ENCODE measurements at places on chromosomes 2 and 18.

DNA sequence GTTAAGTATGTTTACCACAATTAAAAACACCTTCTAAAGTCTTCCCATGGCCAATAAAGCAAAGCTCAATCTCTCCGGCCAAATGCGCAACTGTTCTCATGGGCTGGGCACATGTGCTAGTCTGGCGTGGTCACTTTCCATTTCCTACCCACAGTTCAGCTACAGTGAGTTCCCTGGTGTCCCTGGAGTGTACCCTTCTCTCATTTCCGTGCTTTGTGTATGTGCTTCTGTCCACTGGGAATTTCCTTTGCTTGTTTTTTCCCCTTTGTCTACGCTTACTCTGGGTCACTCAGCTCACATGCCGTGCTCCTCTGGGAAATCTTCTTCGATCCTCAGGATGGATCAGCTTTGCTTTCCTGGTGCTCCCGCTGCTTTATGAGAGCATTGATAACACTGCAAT is 69.6 kb upstream of the GYPC start:
- no peak for DNase-seq

GRCh38 chr2:46459694-46460093 is 19.7 kb upstream of the TMEM247 start:
- DNase-seq: no peak

DNA sequence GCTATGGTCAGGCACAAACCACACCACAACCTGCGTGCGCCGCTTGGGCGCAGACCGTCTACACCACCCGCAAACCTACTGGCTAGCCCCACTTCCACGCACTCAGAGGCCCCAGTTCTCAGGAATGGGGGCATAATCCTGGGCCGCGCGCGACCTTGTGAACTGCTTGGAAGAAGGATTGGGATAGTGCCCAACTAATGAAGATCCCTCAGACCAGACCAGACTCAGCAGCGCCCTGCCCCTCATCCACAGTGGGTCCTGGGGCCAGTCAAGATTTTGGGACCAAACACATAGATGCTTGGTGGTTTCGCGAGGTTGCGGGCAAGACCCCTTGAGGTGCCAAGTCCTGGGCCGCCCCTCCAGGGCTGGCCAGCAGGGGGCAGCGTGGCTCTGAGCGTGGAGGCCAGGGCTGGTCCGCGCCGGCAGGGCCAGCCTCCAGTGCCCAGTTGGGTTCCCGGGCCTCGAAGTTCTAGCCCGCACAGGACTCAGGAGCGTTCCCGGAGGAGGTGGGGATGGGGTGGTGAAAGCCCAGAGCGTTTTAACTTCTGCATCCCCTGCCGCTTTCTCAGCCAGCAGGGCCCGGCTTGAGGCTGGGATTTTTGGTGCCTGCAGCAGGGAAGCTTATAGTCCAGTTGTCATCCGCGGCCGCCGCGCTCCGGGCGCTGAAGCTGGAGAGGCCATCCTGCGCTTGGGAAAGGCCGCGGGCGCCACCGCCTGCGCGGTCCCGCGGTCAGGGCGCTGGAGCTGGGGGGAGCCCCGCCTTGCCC is 8.3 kb downstream of the OSR1 start:
- DNase-seq: peak; percentile 41

DNA sequence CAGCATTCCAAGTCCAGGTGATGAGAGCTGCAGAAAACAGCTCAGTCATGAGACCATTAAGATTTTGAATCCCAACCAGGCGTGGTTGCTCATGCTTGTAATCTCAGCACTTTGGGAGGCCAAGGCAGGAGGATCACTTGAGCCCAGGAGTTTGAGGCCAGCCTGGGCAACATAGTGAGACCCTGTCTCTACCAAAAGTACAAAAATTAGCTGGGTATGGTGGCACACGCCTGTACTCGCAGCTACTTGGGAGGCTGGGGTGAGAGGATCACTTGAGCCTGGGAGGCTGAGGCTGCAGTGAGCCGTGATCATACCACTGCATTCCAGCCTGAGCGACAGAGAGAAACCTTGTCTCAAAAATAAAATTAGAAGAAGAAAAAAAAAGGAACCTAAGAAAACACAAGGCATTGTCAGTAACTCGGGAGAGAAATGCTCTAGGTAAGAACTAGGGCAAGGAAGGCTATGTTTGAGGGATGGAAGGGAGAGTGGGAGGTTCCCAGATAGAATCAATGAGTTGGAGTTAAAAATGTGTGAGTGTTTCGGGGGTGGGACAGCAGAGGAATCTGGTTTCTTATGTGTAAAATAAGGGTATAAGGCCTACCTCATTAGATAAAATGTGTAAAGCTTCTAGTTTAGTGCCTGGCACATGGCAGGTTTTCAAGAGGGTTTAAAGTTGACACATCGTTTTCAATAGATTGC is 23.3 kb upstream of the MTA3 start:
- DNase-seq: no peak

DNA sequence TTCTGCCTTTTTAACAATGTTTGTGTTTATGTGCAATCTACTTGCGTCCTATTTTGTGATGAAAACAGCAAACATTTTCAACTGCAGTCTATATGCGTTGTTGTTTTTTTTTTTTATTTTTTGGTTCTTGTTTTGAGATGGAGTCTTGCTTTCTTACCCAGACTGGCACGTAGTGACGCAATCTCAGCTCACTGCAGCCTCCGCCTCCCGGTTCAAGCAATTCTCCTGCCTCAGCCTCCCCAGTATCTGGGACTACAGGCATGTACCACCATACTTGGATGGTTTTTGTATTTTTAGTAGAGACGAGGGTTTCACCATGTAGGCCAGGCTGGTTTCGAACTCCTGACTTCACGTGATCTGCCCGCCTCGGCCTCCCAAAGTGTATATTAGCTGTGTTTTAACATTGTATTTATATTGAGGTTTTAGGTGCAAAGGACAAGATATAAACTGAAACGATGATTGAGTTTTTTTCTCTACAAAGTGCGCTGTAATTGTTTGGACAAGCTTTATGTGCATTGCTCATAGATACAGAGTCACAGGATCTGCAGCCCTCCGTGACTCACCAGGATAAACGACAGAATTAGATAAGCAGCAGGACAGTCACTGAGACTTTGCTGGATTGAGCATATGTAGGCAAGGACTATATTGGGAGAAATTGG is 17.4 kb downstream of the CDH7 start:
- no peak for DNase-seq

DNA sequence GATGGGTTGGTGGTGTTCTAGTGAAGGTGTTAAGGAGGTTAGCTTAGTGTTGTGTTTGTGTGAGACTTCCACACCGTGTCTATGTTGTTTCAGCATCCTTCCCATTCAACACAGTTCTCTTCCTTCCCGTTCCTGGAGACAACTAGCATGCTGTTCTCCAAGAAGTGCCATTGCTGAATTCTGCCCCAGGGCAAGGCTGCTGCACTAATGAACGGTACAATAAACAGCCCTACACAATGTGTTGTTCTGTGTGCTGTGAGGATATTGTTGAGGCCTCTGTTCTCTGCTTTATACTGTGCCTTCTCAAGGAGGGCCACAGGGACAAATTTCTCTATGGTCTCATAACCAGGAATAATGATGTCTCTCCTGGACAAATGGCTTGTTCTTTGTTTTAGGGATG is 39.8 kb upstream of the ZEB2 start:
- DNase-seq: no peak

GRCh38 chr18:27780061-27780745 is 396.7 kb downstream of the CDH2 start:
- no peak for DNase-seq

DNA sequence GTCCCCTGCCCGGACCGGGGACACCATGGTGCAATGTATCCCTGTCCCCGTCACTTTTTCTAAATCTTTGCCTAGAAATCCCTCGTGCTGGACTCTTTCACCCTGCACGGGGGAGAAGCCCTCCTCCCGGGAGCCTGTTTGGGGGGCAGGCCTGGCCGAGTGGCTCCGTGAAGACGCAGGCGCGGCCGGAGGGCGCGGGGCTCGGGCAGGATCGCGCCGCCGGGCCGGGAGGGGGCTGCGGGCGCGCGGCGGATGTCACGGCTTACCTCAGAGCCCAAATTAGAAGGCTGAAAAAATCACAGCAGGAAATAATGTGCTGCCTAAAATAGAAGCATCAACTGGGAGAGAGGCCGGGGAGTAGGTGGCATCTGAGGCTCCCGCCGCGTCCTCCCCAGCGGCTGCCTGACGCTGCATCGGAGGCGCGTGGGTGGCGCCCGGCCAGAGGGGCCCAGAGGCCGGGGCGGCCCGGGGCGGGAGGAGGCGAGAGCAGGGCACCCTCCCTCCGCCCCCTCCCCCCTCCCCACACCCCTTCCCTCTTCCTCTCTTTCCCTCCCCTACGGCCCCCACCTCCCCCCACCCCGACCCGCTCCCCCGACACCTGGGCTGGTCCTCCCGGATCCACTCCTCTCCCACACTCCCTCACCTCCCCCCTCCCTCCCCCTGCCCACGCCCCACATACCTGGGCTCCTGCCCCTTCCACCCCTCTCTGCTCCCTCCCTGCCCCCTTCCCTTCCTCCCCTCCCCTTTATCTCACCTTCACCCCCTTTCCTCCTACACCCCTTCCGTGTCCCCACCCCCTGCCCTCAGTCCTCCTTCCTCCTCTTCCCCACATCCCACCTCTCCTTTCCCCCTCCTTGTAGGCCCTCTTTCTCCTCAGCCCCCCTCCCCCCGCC is 51.9 kb downstream of the SLC4A1AP start:
- peak; percentile 74 for DNase-seq

DNA sequence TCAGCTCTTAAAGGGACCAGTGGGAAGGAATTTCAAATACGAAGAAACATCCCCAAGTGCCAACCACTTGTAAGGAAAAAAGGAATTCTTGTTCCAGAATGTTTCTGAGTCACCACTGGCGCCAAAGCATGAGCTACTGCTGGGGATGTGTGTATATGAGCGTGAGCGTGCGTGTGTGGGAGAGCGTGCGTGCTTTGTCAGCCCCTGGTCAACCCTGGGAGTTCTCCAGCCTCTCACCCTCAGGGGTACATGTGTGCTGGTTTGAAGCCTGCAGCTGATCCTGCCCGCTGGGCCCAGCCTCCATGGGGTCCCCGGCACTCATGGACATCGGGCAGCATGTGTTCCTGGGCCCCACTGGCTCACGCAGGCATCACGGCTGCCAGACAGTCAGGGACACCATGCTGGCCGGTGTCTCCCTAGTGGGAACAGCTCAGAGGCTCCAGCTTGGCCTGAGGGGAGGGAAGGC is 17.1 kb downstream of the HS6ST1 start:
- peak; percentile 93 for DNase-seq

DNA sequence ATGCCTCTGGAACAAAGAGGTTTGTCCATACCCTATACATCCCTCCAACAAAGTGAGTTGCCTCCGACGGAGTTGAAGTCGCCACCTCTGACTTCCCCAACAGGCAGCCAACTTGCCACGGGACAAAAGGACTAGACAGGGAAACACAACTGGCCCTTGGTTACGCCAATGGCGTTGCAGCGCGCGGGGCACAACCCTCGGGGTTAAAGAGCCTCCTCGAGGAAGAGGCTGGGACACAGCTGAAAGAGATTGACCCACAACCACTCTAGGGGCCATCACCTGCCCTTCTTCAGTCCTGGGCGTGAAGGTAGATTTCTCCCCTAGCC is 545 bp downstream of the GTF3C2 start:
- peak; percentile 60 for DNase-seq

DNA sequence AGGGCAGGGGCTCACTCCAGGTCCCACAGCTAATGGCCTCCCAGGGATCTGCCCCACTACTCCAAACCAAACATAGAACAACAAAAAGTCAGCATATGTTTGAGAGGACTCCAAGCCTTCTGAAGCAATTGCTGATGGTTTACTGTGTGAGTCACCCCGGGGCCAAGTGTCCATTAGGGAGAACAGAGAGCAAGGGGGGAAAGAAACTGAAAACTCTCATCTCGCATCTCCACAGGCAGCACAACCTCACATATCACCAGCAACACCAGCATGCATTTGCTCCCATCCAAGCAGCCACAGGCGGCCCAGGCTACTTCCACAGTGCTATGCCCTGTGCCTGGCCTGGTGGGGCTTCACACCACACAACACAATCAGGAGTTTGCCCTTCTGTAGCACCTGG is 39.1 kb downstream of the CYRIA start:
- peak; percentile 53 for DNase-seq

DNA sequence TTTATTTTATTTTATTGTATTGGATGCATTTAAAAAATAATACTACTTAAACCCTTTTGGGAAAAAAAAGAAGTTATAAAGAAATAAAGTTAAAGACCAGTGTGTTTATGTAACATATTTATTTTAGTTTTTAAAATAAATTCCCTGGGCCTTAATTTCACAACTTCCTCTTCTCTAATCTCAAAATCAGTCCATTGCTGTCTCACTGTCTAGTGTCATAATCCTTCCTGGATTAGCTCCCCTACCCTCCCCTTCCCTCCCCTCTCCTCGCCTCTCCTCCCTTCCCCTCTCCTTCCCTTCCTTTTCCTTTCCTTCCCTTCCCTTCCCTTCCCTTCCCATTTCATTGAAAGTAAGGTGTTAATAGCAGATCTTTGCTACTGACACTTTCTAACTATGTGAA is 40.3 kb upstream of the ZEB2 start:
- no peak for DNase-seq

GRCh38 chr2:161321944-161322648 is 13.9 kb downstream of the PSMD14 start:
- no peak for DNase-seq

GRCh38 chr2:172806493-172806892 is 70.8 kb downstream of the RAPGEF4 start:
- DNase-seq: peak; percentile 63

- DNase-seq: peak; percentile 35
Measured at GRCh38 chr2:137865954-137866540, 98.2 kb upstream of the HNMT start.

DNA sequence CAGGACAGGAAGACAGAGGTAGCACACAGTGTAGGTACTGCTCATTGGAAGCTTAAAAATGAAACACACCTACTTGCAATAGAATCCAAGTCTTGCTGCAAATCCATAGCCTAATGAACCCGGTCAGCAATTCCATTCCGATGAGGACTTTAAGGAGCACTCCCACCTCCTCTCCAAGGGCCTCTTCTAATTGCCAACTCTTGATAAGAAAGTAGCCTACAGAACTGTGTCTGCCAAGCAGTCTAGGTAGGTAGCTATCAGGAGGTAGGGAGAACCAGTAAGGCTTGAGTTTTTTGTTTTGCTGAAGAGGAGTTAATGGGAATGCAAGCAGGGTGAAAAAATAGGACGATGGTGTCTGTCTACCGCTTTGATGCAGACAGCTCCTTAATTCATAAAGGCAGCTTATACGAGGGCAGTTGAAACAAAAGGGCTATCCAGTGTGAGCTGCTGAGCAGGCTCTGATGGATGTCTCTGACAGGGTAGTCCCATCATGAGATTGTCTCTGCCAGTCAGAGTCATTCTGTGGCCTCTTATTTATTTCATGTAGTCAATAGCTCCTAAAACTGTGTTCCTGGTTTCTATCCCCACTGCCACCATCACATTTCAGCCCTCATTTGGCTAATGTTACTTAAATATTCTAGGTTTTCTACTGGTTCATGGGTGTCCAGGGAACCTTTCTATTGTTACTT is 155.6 kb upstream of the DNMT3A start:
- DNase-seq: no peak

Data from AG20443 (cell line).